ENCODE measurements at places on chromosomes 12 and 14. TPM values are rescaled to one million over a fixed set of nuclear protein-coding genes. Genes with fewer than 3 reads are reported as not detected.

The RNASE7 gene
- 0.30 TPM for total RNA-seq

The SOCS4 gene
- 23.7 TPM for total RNA-seq

The NT5DC3 gene
- total RNA-seq = 22.6 TPM

The AHNAK2 gene
- 5.1 TPM for total RNA-seq

The KRT82 gene
- not detected for total RNA-seq

The BICDL1 gene
- total RNA-seq = 5.0 TPM

The DAD1 gene
- total RNA-seq = 163 TPM

The RBP5 gene
- 3.7 TPM for total RNA-seq

The INSM2 gene
- total RNA-seq = not detected

The SALL2 gene
- 1.7 TPM for total RNA-seq

The TSPAN11 gene
- 1.3 TPM for total RNA-seq

The LRRIQ1 gene
- not detected for total RNA-seq

The KLHL33 gene
- total RNA-seq = 0.05 TPM

The SSPN gene
- 13.5 TPM for total RNA-seq

The POLE2 gene
- total RNA-seq = 15.9 TPM
